ENCODE measurements at places on chromosomes 16 and 17.

DNA sequence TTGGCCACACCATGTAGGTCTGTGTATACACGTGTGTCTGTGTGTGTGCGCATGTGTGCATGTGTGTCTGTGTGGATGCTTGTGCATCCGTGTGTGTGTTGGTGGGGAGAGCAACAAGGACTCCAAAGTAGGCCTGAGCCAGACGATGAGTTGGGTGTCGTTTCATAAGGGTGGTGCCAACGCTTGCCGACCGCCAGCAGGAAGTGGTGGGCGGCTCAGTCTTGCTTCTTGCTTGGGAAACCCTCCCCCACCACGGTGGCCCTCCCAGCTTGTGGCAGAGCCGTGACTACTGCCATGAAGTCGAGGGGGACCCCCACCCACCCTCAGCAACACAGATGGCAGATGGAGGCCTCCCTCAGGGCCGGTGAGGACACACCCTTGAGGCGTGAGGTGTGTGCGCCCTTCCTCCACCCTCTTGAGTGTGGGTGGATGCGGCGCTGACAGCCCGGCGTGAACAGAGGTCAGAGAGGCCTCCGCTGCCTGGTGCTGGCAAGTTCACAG is 17.5 kb downstream of the SBK1 start:
- no peak for DNase-seq

DNA sequence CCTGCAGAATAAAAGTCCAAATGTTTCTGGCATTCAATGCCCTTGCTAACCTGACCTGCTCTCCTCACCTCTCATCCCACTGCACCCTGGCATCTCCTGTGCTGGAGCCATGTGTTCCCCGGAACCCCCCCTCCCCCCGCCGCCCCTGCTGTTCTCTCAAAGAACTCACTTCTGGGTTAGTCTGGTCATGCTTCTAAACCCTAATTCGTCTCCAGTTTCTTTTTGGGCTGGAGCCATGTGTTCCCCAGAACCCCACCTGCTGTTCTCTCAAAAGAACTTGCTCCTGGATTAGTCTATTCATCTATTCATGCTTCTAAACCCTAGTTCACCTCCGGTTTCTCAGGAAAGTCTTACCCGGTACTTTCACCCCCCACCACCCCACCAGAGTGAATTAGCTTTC is 808 bp upstream of the ALOX15 start:
- DNase-seq = no peak

- DNase-seq = peak; percentile 33
Observed at GRCh38 chr17:45905814-45906213, 11.5 kb downstream of the MAPT start.

GRCh38 chr17:56786989-56787482 is 46.7 kb downstream of the C17orf67 start:
- DNase-seq = no peak

GRCh38 chr16:68503334-68503733 is 35.8 kb upstream of the ZFP90 start:
- no peak for DNase-seq
